ENCODE measurements at places on chromosomes 2 and 18.

DNA sequence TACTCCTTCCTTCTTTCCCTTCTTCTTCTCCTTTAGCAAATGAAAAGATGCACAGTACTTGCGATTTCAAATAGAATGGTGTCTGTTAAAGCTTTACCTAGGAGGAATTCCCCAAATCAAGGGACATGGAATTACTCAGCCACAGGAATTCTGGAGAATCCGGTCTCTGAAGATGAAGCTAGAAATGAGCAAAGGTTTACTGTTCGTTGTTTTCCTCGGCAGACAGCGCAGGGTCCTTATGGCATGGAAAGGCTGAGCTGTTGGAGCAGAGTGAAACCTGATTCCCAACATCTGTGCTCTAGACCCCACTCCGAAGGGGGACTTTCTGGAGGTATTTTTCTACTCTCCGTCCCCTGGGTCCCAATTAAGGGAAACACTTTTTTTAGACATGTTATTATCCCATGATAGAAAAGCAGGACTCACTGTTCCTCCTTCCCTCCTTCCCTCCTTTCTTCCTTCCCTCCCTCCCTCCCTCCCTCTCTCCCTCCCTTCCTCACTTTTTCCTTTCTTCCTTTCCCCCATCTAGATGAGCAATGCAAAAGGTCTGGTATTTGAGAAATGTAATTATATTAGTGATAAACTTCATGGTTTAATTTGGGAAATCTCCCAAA is 47.1 kb downstream of the CDCA7 start:
- DNase-seq = peak; percentile 49

GRCh38 chr2:77664491-77664890 is 142.3 kb upstream of the LRRTM4 start:
- no peak for DNase-seq

DNA sequence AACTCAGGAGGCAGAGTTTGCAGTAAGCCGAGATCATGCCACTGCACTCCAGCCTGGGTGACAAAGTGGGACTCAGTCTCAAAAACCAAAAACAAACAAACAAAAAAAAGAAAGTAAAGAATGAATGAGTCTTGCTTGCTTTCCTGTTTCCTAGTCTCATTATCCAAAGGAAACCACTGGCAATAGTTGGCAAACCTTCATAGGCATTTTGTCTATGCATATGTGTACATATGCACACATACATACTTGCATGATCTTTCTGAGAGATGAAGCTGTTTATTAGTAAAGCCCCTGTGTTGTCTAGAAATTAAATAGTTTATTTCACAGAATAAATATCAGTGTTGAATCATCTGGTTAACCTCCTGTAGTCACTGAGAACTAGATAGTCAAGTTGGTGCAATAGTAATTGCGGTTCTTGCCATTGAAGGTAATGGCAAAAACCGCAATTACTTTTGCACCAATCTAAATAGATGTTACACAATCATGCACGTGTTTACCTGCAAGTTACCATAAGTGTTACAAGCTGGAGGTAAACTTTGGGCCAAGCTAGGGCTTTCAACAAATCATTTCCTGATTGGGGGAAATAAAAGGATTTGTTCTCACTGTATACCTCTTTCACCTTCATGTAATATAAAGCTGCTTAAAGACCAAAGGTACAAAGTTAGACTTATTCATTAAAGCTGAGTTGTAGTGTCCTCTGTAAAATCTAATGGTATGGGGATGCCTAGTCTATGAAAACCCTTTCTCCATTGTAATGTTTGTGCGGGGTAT is 24.7 kb downstream of the SLC20A1 start:
- no peak for DNase-seq

DNA sequence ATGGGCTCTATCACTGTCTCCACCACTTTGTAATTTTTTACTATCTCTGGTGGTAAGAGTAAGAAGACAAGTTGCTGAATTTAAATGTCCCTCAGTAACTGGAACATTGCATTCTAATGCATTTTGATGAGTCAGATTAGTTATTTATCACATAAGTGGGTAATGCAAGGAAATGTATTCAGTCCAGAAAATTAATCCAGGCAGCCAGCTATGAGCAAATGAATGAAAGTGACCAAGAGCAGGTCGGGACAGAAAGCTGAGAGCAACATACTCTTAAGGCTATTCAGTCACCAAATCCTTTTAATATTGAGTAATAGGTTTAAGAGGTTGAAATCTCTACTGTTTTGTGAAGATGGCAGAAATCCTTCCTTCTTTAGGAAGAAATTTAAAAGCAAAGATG is 265.5 kb upstream of the PARD3B start:
- peak; percentile 41 for DNase-seq

DNA sequence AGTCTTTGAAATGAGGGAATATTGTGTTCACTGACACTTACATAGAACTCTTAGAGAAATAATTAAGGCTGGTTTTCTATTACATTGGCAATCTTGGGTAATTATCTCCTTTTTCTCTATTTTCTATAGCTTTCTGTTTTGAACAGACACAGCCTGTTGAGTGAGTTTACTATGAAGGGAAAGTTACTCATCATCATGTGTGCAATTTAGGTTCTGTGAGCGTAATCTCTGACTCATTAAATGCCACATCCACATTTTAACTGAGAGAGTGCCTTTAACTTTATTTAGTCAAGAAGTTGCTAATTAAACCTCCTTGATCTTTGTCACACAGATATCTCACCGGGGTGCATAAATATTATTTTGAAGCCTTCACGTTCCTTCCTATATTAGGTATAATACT is 174.0 kb upstream of the SLC8A1 start:
- peak; percentile 91 for DNase-seq

GRCh38 chr2:129087133-129087813 is 768.6 kb upstream of the HS6ST1 start:
- DNase-seq = peak; percentile 22

DNA sequence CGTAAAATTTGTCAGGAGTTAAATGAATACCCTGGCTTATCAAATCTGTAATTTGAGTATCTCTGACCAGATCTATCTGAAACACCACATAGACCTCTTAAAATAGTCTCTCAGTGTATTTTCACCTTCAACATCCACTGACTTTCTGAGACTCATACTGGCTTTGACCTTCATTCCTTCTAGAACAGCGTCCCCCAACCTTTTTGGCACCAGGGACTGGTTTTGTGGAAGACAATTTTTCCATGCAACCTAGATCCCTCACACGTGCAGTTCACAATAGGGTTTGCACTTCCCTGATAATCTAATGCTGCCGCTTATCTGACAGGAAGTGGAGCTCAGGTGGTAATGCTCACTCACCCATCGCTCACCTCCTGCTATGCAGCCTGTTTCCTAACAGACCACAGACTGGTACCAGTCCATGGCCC is 3.2 kb downstream of the NBAS start:
- no peak for DNase-seq

- DNase-seq = no peak
These were observed 63.3 kb upstream of the ZNF804A start for GRCh38 chr2:184534986-184535385.

DNA sequence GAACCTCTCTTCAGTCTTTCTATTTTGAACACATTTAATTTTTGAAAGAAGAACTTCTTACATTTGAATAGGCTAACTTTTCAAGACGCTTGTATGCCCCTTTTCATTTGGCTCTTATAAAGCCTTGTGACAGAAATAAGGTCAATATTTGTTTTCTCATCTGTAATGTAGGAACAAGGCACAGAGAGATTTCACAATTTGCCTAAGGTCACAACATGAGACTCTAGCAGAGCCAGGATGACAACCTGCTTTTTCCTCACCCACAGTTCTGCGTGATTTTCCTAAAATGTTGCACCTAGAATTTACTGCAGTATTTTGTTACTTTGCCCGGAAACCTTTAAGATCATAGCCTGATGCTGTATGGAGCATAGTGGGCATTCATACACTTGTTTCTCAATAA is 67.4 kb downstream of the TXNL1 start:
- DNase-seq = no peak

- DNase-seq = no peak
These were observed 60.5 kb upstream of the TEX51 start for GRCh38 chr2:126837966-126838715.

DNA sequence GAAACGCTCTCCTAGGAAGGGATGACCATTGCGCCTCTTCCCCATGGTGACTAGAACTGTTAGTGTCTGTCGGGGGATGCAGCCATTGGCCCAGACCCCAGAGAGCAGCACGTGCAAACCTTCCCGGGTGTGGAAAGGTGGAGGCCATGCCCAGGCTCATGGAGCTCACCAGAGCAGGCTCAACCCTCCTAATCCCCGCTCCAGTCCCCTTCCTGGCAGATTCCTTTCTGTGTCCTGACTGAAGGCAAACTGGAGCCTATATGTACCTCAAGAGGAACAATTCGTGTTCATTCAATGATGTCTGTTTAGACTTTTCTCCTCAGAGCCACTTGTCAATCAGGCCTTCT is 94.4 kb downstream of the RHOB start:
- no peak for DNase-seq

GRCh38 chr2:190486037-190486623 is 48.4 kb downstream of the NEMP2 start:
- no peak for DNase-seq

- peak; percentile 58 for DNase-seq
These were observed 12.8 kb upstream of the GBX2 start for GRCh38 chr2:236180831-236181453.

GRCh38 chr2:170155723-170156253 is 22.2 kb upstream of the MYO3B start:
- peak; percentile 63 for DNase-seq

- DNase-seq = no peak
These were observed 256.0 kb downstream of the BCL11A start for GRCh38 chr2:60297296-60298005.

DNA sequence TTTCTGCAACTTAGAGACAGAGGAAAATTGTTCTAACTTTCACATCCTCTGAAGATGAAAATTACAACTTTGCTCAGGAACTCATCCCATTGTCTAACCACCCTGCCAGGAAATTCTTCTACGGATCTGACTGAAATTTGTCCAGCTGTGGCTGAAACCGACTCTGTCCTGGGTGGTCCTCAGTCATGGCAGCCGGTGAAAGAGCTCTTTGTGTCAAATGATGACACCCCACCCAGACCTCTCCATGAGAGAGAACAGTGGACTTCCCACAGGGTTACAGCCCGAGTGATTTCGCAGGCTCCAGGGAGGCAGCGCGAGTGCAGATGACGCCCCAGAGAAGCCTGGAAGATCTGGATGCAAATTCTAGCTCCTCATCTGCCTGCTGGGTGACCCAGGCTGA is 65.1 kb upstream of the TRIB2 start:
- no peak for DNase-seq

GRCh38 chr2:207975921-207976320 is 49.4 kb downstream of the PLEKHM3 start:
- peak; percentile 13 for DNase-seq

DNA sequence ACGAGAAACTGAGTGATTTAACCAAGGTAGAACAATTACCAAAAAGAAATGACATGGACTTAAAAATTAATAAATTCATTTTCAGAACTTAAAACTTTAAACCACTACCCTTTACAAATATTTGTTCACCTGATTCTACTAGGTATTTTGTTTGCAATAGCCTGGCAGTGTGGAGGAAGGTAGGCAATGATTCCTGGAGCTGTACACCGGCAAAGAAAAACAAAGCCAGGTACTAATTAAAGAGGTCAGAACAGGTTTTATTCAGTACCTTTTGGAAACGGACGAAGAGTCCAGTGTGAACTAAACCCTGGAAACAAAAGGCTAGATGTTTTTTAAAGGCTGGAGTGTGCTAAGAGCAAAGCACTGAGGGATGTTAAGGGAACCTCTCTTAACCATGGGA is 561.3 kb upstream of the FSHR start:
- no peak for DNase-seq

GRCh38 chr2:36615222-36615621 is 17.3 kb upstream of the FEZ2 start:
- peak; percentile 16 for DNase-seq

DNA sequence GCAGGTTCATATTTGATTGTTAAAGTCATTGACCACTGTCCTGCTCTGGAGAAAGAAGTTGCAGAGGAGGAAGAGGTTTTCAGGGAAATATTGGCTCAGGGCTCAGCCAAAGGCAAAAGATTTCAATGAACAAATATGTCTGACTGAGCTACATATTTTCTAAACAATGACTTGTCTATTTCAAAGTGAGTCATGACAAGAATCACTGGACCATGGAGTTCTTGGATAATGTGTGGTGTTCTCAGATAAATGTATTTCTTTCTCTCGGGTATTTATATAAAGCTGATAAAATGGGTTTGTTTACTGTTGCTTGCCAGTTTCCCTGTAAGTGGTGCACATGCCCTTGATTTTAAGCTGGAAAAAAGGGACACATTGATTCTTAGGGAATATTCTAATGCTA is 34.3 kb upstream of the RMP24 start:
- DNase-seq = peak; percentile 67

DNA sequence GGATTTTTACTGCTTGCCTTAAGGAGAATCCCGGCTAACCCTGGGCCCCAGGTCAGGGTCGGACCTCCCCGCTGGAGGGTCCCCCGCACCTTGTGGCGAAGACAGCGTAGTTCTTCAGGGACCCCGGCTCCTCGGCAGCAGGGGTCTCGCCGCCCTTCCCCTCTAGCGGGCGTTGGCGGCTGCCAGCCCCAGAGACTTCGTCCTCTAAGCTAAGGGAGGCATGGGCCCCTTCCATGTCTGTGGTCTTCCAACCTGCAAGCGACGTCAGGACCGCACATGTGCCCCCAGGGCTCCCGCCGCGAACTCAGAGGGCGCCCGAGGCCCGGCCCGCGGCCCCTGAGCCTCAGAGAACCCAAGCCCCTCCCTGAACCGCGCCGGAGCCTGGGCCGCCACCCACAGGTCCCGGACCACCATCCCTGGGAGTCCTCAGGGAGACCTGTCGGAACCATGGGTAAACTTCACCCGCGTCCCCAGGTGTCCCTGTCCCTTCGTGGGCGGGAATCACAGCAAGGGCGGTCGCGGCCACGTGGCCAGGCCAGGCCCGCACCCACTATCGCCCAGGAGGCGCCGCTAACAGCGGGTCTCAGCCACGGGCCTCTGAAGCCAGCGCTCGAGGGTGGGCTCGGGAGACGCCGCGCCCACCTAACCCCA is 562 bp downstream of the ANKMY1 start:
- DNase-seq = no peak

DNA sequence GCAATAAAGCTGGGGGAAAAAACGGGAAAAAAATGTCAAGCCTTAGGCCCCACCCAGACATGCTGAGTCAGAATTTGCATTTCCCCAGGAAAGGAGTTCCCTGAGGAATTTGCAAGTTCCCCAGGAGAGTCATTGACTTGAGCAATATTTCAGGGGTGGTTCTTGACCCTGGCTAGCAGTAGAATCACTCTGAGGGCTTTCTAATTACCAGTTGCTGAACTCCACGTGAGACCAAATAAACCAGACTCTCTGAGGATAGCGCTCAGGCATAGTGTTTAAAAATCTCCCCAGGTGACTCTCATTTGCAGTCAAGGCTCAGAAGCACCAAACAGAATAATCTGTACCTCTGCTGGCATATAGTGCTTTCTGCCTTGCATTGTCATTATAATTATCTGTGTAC is 48.7 kb downstream of the C1QL2 start:
- DNase-seq = peak; percentile 56

- no peak for DNase-seq
These were observed 56.3 kb upstream of the CHAC2 start for GRCh38 chr2:53711271-53711780.
